Inflammatory macrophage (primary cell): ENCODE measurements at places on chromosomes 4 and X.

GRCh38 chr4:150302553-150302952, 224.3 kb downstream of the DCLK2 start:
- peak; percentile 68 for DNase-seq

DNA sequence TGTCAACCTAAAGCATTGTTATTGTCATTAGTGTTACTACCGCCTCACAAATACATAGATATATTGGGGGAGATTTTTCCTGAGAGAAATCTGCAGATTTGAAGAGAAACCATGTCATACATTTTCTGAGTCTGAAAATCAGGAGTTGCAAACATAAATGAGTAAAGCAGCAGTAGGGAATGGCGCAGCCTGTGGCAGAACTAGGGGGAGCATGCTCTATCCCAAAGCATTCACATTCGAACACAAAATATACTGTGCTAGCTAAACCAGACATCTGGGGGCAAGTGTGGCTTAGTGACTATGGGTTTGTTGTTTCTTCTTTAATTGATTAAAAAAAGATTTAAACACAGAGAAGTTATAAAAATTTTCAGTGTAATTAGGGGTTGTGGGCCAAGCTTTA, 83.2 kb downstream of the CPE start:
- no peak for DNase-seq

DNA sequence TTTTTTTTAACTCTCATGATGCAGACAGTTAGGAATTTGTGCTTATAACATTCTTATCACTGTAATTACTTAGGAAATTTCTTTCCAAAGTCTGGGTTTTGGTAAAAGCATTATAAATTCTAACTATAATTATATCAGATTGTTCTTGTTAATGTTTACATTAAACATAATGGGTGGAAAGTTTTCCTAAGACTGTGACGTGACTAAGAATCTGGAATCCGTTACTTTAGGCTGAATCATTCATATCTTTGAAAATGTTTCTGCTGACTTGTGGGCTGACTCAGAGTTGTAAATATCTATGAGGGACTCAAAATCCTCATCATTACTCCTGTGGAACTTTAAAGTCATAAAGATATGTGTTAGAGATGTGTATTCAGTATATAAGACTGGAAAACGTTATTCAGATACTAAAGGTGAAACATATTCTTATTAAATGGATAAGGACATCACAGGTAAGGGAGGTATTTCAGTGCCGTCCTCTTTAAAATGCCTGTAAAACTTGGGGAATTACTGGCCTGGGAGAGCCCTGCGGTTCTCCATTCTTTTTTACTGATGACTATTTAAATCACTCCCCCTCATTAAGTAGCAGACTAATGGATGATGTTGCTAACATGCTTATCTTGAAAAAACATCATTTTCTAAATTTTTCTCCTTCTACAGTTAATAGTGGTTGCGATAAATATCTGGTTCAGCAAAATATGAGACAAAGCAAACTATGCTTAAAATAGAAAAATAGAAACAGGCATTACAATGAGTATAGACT, 159.0 kb downstream of the DCLK2 start:
- DNase-seq = no peak

DNA sequence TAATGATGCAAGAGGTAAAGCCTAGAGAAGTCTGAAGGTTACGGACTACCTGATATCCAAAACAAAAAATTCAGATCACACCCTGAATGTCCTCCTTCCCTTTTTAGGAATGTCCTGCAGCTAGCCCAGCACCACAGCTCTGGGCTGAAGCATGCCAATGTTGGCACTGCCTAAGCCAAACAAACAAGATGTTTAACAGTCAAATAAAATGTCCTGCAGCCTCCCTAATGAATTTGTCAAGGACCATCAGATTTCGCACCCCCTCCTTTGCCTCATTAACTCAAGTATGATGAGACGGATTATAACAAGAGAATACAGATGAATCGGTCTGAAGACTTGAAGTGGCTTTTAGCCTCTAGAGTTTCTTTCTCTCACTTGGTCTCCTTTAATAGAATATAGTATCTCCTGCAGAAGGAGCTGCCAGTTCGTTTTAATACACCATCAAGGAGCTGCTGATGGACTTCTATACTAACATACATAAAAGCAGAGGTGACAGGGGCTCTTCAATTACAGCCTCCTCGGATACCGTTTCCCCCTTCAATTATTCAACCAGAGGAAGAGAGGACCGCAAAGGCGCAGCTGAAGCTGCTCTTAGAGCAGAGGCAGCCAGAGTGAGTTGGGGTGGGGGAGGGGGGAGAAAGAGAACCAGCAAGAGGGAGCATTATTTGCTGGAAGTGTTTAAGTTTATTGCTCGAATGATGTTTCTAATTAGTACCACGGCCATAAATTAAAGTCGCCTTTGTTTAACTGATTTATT, 3.0 kb upstream of the MAB21L2 start:
- no peak for DNase-seq

DNA sequence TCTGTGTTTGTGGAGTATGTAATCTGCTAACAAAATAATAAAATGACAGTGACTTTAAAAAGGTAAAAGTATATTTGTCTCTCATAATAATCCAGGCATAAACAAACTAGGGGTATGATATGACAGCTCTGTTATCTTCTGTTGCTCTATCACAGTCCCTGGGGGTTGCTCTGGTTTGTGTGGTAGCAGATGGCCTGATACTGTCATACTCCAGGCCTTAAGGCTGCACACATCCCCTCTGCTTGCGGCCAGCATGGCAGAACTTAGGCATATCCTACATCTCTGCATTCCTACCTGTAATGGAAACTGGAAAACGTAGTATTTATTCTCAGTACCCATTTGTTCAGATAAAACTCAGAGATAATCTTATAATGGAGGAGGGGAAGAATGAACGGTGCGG, 117.9 kb upstream of the HAND2 start:
- no peak for DNase-seq
